NCI-H2081 treated with DMSO at 0.1 percent for 48 hours (cell line): ENCODE measurements at places on chromosomes 3 and 15.

GRCh38 chr3:18883571-18883970, 264.7 kb upstream of the KCNH8 start:
- no peak for DNase-seq

DNA sequence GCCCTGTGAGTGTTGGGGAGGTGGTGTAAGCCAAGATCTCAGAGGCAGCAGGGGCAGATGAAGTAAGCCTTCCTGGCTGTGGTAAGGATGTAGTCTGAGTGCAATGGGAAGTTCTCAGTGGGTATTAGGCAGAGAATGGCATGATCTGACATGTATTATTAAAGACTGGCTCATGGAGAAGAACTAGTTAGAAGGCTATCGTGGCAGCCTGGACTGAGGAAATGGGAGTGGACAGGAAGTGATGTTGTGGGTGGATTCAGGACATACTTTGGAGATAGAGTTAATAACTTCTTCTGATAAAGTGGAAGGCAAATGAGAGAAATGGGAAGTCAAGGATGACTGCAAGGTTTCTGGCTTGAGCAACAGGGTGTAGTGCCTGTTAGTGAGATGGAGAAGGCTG, 250.9 kb upstream of the CFAP20DC start:
- DNase-seq, result no peak

DNA sequence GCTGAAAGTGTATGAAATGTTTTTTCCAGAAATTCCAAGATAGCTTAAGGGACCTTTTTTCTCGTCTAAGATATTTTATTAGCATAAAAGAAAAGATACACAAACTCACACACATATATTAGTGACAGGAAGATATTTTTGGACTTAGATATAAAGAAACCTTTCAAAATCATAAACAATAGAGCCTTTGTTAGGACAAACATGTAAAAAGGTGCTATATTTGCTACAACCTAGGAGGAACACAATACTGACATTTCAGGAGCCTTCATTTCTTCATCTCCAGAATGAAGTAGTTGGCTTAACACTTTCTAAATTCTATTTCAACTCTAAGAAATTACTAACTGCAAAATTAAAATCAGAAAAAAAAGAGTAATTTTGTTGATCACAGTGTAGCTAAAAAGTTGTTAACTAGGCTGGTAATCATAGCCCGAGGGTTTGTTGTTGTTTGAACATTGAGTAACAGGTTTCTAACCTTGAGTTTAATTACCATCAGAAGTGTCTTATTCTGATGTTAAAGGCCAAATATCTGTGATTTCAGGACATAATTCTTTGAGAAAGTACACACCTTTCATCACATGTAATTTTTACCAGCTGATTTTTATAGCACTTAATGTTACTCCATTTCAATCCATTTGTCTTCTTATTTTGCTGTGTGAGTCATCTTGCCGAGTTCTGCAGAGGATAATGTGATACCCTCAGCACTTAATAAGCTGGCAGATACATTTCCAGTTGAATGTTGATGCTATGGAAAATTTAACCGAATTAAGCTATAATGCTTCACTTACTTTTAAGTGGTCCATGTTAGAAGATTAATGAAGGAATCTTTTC, 97.3 kb downstream of the MBNL1 start:
- DNase-seq, result no peak

- no peak for DNase-seq
Measured at GRCh38 chr3:154137036-154137435, 15.8 kb downstream of the ARHGEF26 start.

- no peak for DNase-seq
Measured at GRCh38 chr3:128353991-128354687, 112.6 kb downstream of the DNAJB8 start.

- DNase-seq, result no peak
Measured at GRCh38 chr3:120144267-120144666, 50.0 kb upstream of the GSK3B start.

GRCh38 chr15:100311833-100312476, 29.8 kb downstream of the ADAMTS17 start:
- no peak for DNase-seq

- DNase-seq, result no peak
Measured at GRCh38 chr3:113070681-113071113, 79.9 kb downstream of the GTPBP8 start.

DNA sequence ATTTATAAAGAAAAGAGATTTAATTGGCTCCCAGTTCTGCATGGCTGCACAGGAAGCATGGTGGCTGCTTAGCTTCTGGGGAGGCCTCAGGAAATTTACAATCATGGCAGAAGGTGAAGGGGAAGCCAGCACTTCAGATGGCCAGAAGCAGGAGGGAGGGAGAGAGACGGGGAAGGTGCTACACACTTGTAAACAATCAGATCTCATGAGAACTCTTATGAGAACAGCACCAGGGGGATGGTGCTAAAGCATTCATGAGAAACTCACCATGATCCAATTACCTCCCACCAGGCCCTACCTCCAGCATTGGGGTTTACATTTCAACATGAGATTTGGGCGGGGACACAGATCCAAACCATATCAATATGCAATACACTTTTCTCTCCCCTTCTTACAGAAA, 73.7 kb downstream of the ECT2 start:
- no peak for DNase-seq

DNA sequence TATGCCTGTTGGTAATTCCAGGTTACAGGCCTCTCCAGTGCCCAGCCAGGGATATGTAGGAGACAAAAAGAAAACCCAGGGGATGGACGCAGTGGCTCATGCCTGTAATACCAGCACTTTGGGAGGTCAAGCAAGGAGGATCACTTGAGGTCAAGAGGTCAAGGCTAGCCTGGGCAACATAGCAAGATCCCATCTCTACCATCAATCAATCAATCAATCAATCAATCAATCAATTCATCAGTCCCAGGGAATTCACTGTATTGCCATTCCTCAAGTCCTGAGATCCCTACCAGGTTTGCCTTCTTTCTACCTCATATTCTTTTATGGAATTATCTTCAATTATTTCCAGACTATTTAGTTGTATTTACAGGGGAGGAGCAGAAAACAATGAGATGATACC, 82.2 kb downstream of the DHX30 start:
- no peak for DNase-seq

DNA sequence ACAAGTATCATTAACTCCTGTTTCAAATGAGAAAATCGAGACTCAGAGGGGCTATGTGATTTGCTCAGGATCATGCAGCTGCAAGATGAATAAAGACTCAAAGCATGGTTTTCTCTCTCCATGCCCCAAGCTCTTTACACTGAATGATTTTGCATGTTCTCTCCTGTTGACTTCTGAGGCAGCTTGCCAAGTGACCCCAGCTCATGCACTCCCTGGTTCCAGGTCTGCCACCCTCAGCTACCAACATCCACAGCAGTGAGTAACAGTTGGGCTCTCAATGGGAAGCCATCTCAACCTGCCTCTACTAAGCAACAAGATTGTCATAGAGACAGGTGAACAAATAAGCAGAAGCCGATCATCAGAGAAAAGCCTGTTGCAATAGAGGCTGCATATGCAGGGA, 116.9 kb upstream of the GADL1 start:
- DNase-seq, result peak; percentile 77

DNA sequence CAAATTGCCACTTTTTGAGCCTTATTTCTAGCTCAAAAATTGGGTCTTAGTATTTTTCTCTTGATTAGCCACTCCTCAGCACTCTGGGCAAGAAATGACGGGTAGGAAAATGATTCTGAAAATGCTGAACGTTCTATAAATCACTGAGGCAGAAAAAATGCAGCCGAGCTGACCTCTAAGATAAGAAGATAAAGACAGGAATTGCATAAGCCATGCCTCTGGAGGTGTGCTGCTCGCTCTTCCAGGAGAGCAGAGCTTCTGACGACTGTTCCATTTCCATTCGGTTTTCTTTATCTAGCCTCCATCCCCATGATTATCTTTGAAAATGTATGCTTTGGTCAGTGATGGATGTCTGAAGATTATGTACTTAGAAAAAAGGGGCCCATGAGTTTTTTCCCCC, 558.8 kb upstream of the ADAMTS9 start:
- DNase-seq, result no peak

GRCh38 chr3:168876346-168877035, 780.8 kb upstream of the GOLIM4 start:
- no peak for DNase-seq

DNA sequence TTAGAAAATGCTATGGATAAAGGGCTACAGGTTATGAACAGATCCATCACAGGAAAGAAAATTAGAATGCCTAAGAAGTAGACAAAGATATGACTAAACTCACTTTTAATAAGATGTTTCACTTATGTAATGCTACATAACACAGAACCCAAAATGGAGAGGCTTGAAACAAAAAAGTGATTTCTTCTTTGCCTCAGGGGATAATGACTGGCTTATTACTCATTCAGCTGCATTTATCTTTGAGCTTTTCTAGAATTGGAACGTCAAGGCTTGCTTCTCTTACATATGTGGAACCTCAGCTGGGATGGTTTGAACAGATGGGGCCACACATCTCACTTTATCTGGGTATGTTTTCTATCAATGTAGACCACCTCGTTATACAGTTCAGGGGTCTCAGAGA, 120.6 kb upstream of the EPHA3 start:
- no peak for DNase-seq
